ENCODE measurements at places on chromosomes 11 and 22. TPM values are rescaled to one million over a fixed set of nuclear protein-coding genes. Genes with fewer than 3 reads are reported as not detected.
A peak's percentile ranks its signal among the peaks of the same experiment; 100 is the strongest.

DNA sequence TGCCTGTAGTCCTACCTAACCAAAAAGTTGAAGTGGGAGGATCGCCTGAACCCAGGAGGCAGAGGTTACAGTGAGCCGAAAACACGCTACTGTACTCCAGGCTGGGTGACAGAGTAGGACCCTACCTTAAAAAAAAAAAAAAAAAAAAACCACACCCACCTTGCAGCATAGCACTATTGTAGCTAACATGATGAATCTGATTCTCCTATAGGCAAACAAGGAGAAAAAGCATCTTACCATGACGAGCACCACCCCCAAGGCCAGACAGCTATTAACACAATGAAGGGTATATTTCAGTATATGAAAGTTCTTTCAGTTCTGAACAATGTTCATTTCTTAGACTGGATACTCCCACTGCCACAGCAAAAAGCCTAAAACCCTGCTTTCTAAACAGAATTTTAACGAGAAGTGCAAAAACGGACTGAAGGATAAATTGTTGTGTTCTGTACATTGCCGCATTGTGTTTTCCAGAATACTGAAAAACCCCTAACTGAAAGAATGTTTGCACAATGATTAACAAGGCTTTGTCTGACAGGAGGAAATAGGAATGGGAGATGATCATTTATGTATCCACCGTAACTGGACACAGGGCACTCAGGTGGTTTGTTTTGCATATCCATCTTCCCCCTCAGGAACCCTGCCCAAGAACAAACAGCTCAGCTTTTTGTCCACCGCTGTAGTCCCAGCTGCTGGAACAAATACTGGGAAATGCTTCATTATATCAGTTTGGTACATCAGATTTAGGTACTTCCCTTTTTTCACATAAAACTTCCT, 8.9 kb downstream of the PISD start:
- no peak for DNase-seq

DNA sequence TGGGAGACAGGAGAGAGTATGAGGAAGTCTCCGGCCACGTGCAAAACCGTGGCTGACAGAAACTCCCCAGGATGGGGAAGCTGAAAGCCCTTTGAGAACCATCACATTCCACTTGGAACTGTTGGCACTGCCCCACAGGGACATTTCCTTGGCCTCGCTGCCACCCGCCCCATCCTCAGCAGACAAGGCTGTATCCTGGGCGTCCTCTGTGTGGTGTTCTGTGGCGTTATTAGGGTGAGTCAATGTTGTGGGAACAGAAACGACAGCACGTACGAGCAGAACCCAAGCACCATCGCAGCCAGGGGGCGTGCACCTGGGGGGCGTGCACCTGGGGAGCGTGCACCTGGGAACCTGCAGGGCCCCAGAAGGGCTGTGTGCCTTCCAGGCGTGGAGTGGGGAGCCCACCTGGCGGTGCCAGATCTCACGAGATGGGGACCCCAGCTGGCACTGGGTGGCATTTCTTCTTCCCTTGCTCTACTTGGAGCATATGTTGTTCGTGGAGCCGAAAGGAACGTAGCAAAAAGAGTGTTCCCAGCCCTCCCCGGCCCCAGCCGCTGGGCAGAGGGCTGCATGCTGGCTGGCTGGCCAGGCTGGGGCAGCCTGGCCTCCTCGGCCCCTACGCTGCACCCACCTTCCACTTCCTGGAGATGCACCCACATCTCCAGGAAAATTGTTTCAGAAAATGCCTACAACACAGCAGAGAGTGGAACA, 35.4 kb downstream of the NFAM1 start:
- no peak for DNase-seq

GRCh38 chr11:61294717-61295595, at the start of gene VWCE:
TSS of gene VWCE (minus strand) at chr11:61295316. CDS start at chr11:61295037, 279 bp downstream.
- peak; percentile 86 for DNase-seq

GRCh38 chr11:65556470-65557279, 1.5 kb downstream of the LTBP3 start:
- DNase-seq: no peak

- DNase-seq: no peak
Measured at GRCh38 chr11:67247946-67248550, 18.2 kb upstream of the GRK2 start.

The C11orf52 gene
- total RNA-seq: 7.4 TPM

The PRRG4 gene
- total RNA-seq: not detected

The MYEOV gene
- 0.51 TPM for total RNA-seq

DNA sequence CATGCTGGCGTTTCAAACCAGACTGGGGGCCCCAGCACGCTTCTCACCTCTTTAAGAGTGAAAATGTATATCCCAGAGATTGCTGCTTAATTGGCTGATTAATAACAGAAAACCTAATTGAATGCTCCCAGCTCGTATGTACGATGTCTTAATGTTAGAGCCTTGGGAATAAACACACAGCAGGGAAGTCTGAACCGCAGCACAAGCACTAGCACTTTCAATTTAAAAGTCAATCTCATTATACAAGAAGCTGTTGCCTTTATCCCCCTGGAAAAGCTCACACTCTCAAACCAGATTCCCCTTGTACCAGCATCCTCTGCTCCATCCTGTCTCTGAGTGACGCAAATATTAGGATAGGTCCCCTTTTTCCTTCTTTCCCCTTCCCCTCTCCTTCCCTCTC, 449.1 kb downstream of the MN1 start:
- DNase-seq: no peak

The SHANK3 gene
- total RNA-seq: 10.9 TPM

The HEPN1 gene
- not detected for total RNA-seq

The BIK gene
- total RNA-seq: 41.7 TPM

- DNase-seq: peak; percentile 59
Measured at GRCh38 chr11:18171377-18172000, 1.1 kb upstream of the MRGPRX4 start.

The OR8D1 gene
- total RNA-seq: not detected

GRCh38 chr22:37155971-37156370, 6.3 kb upstream of the IL2RB start:
- DNase-seq: no peak

- DNase-seq: no peak
Measured at GRCh38 chr11:57785072-57785471, 23.5 kb downstream of the CTNND1 start.

DNA sequence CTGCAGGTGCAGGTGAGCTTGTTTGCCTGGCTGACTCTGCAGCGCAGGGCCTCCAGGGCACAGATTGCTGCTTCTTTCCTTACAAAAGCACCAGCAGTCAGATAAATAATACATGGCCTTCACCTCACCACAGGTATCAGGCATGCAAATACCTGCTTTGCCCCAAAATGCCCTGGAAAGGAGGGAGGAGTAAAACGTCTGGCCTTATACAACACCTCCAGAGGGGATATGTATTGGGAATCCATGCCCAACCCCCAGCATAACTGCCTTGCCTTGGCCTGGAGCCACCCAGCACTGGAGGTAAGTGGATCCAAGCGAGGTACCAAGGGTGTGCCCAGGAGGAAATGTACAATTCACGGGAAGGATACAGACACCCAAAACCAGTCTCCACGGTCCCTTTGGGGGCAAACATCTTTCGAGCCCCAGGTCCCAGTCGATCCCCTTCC, 860 bp downstream of the TMEM184B start:
- DNase-seq: no peak

DNA sequence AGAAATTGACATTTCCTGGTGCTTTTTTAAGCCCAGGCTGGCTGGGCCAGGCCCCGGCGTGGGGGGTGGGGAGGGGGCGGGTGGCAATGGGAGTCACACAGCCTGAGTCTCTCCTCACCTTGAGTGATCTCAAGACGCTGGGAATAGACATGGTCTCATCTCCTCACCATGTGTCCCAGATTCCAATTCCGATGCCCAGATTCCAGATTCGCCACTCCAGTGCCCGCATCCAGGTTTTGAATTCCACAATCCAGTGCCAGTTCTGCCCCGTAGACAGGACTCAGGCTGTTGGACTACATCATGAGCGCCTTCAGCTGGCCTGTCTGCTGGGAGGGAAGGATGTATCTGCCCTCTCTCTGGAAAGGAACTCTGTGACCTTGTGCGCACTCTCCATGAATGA, 19.1 kb downstream of the KCNC1 start:
- DNase-seq: no peak

The RASL10A gene
- total RNA-seq: 3.6 TPM

The PANX3 gene
- total RNA-seq: not detected

The MFRP gene
- total RNA-seq: not detected

The SIRT3 gene
- total RNA-seq: 53.6 TPM

All from cardiac muscle cell (in vitro differentiated cells and primary cell).